GM20000 (cell line): ENCODE measurements at places on chromosomes 12 and 14.

DNA sequence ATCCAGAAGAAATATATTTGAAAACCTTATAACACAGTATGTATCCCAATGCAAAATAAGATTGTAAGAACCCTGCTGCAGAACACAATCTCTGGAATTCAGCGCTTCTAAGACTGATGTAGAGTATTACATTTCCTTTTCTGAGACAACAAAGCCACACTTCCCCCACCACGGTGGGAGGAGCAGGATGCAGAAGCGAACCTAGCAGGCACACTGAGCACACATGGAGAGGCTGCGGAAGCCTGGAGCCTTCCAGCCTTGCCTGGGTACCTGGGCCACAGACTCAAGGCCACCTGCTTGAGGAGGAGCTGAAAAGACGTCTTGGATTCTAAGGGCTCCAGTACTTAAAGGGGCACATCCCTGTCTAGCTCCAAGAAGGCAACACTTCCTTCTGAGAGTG lies 46.4 kb downstream of the TCHP start:
- DNase-seq: no peak

- no peak for DNase-seq
These were observed 100.2 kb downstream of the RIMBP2 start for GRCh38 chr12:130615861-130616345.

DNA sequence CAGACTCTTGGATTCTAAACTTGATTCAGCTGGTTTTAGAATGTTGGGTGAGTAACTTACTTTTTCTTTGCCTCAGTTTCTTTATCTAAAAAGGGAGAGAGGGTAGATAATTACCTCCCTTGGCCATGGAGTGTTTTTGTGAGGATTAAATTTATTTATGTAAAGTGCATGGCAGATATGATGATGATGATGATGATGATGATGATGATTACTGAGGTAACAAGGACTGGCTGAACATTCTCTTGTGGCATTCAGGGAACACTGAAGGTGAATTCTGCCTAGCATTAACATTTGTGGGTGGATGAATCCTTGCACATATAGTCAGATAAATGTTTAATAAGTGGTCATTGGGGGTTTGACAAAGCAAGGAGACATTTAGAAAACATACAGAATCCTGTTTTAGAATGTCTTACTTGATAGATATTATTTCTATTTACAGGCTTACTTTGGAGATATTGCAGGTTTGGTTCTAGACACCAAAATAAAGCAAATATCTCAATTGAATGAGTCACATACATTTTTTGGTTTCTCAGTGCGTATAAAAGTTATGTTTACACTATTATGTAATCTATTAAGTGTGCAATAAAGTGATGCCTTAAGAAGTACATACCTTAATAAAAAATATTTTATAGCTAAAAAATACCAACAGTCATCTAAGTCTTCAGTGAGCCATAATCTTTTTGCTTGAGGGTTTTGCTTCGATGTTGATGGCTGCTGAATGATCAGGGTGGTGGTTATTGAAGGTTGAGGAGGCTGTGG lies 123.2 kb downstream of the SNAPC1 start:
- no peak for DNase-seq

- no peak for DNase-seq
These were observed 149.7 kb upstream of the ARHGAP5 start for GRCh38 chr14:31927348-31927832.

DNA sequence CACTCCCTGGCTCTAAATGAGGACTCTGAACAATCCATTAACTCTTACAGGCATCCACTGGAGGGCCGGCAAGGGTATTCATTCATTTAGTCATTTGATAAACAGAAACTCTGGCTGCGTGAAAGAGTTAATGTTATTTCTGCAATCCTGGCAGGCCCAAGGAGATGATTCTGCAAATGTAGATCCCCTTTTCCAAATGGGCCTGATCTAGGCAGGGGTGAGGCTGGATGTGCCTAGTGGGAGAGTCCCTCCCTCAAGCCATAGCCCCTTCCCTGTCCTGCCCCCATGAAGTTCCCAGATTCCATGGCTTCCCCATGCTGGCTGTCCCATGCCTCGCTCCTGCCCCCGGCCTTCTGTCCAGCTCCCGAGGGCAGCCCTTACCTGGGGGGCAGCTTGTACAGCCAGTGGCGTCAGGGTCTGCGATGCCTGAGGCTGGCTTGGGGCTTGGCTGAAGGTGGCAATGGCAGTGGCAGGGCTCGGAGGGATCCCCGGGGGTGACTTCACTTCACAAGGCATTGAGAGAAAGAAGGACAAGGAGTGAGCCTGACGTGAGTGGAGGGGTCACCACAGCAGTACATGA lies 18.4 kb downstream of the POU6F1 start:
- no peak for DNase-seq

DNA sequence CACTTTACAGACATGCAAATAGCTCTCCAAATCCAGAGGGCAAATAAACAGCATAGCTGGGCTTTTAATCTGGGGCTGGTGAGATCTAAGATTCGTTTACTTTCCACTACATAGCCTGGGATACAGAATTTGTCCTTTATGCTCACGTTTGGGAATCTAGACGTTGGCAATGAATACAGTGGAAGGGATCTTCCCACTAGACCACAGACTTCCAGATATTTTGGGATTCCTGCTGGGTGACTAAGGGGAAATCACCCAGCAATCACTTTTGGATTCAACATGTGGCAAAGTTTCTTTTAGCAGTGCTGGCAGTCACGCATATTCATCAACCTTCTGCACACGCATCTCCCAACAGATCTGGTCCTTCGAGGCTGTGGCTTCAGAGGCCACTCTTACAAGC lies 23.5 kb downstream of the APPL2 start:
- no peak for DNase-seq

DNA sequence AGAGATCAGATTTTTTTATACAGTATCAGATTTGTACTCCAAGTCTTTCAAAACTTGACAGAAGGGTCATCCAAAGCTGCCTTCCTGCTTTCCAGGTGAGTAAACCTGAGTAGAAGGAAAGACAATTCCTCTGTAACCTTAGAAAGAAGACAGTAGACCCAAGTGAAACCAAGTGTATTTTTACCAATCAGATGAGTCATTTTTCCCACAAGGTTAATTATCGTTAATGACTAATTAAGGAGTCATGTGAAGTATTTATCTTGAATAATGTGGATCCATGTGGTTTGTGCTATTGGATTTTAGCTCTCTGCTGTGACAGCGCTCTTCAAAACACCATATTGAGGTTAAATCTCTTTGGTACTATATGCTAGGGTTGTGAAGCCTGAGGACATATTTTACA lies 74.0 kb upstream of the PELI2 start:
- DNase-seq: no peak

DNA sequence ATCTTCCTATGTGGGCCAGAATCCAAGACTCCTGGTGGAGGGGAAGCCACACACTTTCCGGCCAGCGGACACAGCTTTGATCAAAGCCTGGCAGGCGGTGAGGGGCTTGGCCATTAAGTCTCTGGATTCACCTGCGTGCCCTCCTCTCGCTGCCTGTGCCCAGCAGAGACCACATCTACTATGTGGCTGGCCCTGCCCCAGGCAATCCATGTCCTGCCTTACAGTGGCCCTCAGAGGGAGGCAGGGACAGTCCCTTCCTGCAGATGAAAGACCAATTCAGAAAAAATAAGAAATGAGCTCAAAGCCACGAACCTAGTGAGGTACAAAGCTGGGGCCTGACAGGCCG lies 82.7 kb upstream of the GPR68 start:
- no peak for DNase-seq

DNA sequence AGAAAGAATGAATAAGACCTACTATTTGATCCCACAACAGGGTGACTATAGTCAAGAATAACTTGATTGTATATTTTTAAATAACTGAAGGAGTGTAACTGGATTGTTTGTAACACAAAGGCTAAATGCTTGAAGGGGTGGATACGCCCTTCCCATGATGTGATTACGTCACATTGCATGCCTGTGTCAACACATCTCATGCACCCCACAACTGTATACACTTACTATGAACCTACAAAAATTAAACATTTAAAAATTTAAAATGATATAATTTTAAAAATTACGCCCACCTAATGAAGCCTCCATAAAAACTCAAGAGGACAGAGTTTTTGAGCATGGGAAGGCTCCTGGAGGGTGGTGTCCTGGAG lies 94.5 kb downstream of the SCARB1 start:
- DNase-seq: no peak

DNA sequence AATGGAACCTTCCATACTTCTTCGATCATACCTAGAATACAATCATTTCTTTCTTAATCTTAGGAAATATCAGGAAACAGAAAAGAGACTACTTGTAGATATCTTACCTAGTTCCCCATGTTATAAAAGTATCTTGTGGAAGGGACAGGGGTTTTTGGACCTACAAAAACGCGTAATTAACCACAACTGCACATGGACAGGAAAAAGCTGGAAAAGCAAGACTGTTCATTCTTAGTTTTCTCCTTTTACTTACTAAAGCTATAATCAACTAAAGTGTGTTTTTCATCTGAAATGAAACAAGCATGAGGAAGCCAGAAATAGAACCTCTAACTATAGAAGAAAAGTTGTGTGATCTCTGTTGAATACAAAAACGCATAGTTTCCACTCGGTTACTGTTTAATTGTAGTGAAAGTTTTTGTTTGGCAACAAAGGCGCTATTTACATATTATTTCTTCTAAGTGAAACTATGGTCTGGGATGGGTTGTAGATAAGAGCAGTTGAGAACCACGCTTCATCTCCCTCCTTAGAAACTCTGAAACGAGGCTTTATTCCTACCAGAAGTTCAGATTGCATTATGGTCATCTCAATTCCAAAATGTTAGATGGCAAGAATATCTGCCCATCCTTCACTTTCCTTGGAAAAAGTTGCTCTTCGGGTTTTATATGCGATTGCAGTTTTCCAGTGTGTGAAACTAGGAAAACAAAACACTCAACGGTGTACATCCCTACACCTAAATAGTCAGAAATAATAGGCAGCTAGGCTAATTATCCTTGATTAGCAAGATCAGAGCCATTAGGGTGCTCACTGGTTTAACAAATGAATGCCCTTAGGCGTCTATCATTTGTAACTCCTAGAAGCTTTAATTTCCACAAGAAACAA lies 1.1 kb downstream of the BCAT1 start:
- peak; percentile 40 for DNase-seq

DNA sequence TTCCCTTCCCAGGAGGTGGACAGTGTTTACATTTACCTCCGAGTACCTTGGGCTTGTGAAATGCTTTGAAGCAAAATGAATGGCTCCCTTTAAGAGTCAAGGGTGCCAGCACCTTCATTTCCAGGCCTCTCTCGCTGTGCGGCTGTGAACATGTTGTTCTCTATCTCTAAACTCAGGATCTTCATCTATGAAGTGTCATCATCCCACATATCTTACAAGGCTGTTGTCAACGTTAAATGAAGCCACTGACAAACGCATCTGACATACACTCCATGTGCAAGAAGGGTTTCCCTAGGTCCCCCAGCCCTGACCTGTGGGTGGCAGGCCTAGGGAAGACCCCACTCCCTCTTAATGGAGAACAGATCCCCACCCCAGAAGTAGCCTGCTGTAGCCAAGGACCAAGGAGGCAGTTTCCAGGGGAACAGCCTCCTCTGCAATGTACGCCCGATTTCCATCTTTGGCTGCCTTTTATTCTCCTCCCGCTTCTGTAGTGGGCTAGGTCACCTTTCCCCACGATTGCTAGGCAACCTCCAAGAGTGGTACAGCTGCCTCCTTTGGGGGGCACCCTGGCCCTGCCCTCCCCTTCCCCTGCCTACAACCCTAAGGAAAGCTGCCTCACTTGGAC lies 7.6 kb downstream of the ACTN1 start:
- no peak for DNase-seq

DNA sequence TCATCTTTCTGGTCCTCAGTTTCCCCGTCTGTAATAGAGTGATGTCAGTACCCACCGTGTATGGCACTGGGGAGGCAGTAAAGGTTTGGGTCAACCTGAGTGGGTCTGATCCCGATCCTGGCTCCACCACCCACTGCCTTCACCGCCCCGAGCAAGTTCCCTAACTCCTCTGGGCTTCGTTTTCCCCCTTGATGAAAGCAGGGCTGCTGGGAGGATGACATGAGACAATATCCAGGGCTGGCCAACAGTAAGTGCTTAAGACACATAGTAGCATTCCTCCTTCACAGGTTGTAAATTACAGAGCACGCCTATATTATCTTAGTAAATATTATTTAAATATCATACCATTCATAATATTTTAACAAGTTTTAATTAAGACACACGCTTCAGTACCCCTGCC lies 595 bp downstream of the PLEK2 start:
- DNase-seq: no peak

GRCh38 chr14:71212683-71213107 lies 305.4 kb downstream of the PCNX1 start:
- DNase-seq: no peak

- DNase-seq: no peak
These were observed 70.6 kb upstream of the SYT1 start for GRCh38 chr12:78793982-78794381.

DNA sequence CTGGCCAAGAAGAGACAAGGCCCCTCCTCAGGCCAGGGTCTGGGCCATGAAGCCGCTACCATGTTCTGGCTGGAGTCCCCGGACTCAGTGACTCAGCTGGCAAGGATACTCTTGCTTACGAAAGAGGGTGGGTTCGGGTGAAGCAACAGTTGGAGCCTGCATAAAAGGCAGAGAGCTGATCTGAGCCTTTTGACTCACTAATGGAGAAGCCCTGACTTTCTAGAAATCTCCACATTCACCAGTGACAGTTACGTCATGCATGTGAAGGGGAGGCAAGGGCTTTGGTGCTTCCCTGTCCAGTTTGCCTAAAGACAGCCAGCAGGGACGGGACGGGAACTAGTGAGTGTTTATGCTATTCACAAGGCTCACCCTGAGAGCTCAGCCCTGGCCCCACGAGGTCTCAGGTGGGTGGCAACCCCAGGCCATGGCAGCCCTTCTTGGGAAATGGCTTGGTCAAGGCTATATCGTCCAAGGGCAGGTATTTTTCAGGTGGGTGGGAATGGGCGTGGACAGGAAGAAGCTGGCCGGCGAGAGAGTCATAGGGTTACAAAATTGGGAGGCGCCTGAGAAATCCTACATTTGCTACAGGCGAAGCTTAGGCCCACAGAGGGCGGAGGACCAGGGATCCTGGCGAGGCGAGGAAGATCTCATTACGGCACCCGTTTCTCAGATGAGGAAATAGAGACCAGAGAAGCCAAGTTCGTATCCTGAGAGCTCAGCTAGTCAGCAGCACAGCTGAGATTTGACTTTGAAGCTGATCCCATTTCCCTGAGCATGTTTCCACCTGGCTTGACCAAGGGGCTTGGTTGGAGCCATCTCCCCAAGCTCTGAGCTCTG lies 314.6 kb downstream of the BCL11B start:
- DNase-seq: no peak

DNA sequence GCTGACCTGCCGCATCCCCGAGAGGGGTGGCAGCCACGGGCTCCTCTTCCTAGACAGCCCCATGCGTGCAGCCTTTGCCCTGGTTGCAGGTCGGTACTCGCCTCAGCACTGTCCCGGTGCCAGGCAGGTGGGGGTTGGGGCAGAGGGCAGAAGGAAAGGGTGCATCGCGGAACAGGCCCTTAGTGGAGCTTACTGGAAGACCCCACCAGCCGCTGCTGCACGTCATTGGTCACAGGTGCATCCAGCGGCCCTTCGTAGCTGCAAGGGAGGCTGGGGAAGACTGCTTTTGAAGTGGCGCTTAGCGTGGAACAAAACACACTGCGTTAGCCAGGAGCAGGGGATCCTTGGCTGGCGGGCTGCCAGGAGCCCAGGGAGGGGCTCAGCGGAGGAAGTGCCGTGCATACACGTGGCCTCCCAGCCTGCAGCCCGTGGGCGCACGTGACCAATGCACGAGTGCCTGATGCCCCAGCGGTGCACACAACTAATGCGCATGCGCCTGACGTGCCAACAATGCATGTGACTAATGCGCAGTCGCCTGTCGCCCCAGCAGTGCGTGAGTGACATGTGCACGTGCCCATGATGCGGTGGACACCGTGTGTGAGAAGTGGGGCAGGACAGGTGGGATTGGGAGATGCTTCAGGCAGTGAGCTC lies 5.0 kb upstream of the EP400 start:
- DNase-seq: no peak
